ENCODE measurements at places on chromosomes 16 and 17.

GRCh38 chr16:20303012-20303411 is 24.3 kb downstream of the GP2 start:
- DNase-seq: no peak

DNA sequence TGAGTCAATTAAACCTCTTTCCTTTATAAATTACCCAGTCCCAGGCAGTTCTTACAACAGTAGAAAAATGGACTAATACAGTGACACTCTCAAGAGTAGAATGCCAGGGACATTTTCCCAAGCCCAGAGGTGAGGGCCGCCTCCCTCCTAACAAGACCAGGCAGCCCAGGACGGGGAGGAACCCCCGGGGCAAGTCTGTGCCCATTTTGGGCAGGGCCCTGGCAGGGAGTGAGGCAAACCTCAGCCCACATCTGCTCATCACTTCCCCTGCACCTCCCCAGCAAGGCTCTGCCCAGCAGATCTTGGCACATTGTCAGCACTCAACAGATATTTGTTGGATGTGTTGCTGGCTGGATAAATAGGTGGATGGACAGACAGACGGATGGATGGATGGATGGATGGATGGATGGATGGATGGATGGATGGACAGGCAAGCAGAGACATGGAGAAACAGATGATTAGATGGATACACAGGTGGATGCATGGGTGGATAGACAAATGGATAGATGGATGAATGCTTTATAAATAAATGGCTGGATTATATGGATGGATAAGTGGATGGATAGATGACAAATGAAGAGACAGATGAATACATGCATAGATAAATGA is 271.3 kb downstream of the PARN start:
- no peak for DNase-seq

GRCh38 chr16:87185308-87185707 is 131.9 kb downstream of the C16orf95 start:
- no peak for DNase-seq

- DNase-seq: no peak
Measured at GRCh38 chr16:30858111-30858495, 35.8 kb downstream of the BCL7C start.

DNA sequence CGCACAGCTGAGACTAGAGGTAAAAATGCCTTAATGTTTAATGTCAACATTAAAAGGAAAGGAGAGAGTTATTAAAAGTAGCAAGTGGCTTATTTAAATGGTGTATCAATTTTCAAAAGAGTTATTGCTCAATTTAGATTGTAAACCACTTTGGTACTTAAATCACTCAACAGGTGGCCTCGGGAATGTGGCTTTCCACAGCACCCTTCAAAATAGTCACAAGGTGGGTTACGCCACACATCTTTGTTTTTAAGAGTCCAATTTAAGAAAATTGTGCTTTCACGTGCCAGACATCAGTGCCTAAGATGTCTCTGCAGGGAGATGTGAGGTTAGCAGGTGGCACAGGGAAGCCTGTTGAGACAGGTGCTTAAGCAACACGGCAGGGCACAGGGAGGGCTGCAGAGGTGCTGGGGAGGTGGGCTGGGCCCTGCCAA is 27.5 kb upstream of the ADCY7 start:
- no peak for DNase-seq

GRCh38 chr17:17398943-17399926 is 77.6 kb upstream of the MED9 start:
- DNase-seq: no peak

- no peak for DNase-seq
Measured at GRCh38 chr16:87434146-87434667, 42.1 kb downstream of the MAP1LC3B start.

- DNase-seq: no peak
Measured at GRCh38 chr17:3710951-3711383, 12.7 kb upstream of the HASPIN start.

DNA sequence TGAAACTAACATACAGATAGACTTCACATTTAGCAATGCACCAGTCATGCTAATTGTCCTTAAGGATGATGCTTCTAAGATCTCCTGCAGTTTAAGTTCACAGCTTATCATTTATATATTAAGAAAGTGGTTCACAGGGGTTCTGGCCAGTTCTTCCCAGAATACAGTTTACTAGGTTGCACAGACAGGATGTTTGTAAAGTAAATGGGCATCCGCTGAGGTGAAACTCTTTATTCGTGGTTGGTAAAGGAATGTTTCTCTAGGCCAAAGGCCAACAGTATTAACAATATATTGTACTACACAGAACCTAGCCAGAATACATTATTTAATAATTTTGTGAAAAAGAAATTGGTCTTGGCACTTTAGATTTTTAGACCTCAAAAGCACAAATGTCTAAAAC is 1427.3 kb downstream of the CDH8 start:
- no peak for DNase-seq

DNA sequence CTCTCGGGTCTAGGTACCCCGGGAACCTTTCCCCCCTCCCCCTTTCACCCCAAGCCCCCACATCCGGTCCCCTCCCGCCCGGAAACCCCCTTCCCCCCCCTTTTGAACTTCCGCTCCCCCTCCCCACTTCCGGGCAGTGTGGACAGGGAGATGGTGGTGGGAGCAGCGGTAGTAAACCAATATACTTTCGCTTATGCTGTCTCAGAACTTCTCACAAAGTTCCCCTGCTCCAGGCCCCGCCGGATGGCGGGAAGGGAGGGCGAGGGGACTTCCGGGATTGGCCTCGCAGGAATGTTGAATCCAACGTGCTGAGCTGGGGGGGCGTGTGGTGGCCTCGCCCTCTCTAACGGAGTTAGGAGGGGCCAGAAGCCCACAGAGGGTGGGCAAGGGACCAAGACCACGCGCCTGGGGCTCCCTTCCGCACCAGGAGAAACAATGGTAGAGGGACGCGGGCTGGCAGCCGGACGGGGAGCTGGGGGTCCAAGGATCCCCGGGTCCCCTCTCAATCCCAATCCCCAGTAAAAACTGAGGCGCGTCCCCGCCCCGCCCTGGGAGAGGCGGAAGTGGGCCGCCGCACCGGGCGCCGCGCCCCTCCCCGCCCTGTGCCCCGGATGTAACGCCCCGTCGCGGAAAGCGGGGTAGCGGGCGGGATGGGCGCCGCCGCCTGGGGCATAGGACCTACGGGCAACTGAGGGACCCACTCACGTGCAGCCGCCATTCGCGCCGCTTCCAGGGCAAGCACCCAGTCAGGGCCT is 742 bp downstream of the PFN1 start:
- no peak for DNase-seq

GRCh38 chr17:63550817-63551639 is 751 bp downstream of the DCAF7 start:
- DNase-seq: no peak

- no peak for DNase-seq
Measured at GRCh38 chr16:20889625-20890275, 10.4 kb downstream of the DCUN1D3 start.

GRCh38 chr17:58272367-58273280 is 8.1 kb downstream of the MPO start:
- DNase-seq: no peak
